ENCODE measurements at places on chromosomes 3 and 15.

GRCh38 chr3:72412340-72412956, 435.8 kb downstream of the SHQ1 start:
- DNase-seq, result no peak

DNA sequence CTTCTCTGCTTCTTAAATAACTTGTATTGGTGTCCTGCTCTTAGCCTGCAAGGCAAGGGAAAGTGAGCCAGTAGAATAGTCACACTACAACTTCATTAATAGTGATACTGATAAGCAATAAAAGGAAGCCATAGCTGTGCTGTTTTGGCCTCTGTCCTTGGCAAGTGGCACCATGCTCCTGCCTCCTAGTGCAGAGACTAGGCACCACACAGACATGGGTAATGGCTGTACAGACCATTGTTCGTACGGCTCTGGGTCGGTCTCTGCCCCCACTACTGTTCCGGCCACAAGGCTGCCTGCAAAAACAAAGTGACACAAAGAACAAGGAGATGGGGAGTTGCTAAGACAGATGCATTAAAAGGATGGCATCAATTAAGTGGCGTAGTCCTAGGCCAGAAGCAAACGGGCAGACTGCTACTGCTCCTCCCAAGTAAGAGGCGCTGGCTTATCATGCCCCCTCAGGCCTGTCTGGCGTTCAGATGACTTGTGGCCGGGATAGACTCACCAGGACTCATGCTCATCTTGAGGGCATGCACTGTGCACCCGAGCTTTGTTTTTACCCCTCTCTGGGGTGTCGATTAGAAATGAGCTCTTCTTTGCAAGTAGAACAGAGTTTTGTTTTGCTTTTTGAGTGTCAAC, 75.6 kb downstream of the TRAK1 start:
- DNase-seq, result no peak

GRCh38 chr15:63899193-63899592, 65.4 kb upstream of the HERC1 start:
- no peak for DNase-seq

- no peak for DNase-seq
Observed at GRCh38 chr15:63996794-63997357, 49.4 kb downstream of the DAPK2 start.

DNA sequence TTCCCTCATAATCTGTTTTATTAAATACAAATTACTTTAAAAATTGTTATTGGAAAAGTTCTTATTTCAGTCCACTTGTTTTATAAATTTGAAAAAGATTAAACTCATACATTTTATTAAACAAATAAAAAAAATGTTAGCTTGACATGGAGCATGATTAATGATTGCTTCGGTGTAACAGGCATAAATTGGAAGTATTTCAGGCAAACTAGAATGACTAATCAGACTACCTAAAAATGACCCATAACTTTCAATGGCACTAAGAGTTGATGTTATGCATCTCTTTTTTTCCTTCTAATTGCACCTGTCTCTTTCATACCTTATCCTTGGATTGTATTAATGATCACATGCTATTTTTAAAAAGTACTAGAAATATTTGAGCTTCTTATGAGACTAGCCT, 343.3 kb downstream of the ZNF385D start:
- no peak for DNase-seq

DNA sequence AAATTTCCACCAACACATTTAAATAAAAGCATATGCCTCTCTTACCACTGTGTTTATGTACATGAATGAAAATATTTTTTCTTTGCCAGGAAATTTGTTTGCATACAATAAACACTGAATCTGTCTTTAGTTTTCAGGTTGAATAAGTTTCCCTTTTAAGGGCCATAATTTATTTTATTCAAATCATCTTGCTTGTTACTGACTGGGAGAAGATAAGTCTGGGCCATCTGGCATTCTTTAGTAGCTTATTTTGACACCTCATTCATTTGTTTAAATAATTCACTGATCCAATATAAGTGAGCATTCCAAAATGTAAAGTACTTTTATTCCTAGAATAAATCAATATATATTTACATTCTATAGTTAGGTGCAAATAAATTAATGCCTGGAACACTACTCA, 1001.3 kb downstream of the PLOD2 start:
- no peak for DNase-seq

DNA sequence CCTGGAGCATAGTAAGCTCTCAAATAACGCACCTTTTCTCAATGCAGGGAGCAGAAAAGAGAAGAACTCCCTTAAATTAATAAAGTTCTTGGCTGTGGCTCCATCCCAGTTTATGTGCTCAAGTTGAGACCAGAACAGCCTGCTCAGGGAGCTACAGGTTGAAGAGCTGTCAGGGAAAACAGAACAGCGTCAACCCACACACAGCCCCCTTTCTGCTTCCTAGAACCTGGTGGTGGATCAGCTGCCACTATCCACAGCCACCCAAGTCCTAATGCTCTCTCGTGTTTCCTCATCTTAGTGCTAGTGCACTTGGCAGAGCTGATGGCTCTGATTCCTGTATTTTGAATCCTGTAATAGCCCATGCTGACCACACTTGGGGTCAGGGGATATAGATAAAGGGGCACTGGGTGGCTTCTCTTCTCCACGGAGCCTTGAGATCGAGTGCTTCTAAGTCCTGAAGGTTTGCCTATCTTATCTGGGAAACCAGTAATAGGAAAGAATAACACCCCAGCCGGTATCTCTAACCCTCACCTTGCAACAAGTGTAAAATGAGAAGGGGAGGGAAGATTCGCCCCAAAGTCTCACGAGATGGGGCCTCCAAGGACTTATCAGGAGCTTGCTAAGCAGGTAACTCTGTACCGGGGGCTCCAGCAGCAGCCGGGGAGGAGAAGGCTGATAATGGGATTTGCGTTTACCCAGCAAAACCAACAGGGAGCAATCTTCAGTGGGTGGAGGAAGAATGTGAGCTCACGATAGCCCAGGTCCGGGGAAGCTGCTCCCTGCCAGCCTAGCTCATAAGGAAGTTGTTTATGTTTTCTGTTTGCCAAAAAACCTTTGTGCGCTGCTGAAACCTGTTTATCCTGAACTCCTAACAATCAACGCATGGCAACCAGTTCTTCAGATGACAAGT, 136.2 kb upstream of the ICE2 start:
- no peak for DNase-seq

- no peak for DNase-seq
Observed at GRCh38 chr3:131386429-131387165, 5.0 kb downstream of the NUDT16 start.

GRCh38 chr3:119427669-119428068, 35.7 kb downstream of the TMEM39A start:
- DNase-seq, result no peak

Data from fibroblast of skin of left quadriceps (primary cell).